ENCODE measurements at places on chromosomes 11 and 22.
A peak's percentile ranks its signal among the peaks of the same experiment; 100 is the strongest.

DNA sequence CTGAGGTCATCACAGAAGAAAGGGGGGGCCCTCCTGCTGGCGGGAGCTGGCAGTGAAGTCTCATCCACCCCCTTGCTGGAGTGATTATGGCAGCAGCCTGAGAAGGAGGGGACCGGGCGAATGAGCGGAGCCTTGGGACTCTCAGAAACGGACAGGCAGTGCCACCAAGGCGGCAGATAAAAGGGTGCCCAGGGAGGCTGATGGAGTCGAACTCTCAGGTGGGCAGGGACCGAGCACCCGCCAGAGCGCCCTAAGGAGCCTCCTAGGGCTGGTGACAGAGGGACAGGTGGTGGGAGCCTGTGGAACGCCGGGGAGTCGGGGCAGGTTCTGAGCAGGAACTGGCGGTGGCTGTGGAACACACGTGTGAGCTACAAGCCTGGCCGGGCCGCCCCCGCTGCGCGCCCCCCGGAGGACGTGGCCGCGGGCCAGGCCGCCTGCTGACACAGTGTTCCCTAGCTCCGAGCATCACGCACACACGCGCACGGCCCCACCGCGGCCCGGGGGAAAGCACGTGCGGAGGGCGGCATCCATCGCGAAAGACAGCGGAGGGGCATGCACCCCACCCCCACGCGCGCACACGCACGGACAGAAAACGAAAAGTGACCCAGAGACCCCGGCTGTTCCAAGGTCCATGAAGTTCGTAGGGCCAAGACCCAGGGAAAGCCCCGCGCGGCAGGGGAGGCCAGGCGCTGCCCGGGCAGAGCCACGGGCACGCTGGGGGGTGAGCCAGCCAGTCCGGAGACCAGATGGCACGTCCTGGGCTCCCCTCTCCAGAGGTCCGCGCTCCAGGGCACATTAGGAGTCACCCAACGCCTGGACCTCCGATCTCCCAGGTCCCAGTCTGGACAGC, 1.0 kb downstream of the VWCE start:
- peaks cover 16% of the 10 kb centered on the region for H3K36me3 ChIP-seq
- H3K4me1 ChIP-seq = peaks cover 36% of the 10 kb centered on the region
- peak overlapping the region; percentile 70 for H3K4me3 ChIP-seq
- peak; percentile 20 for DNase-seq
- peak overlapping the region; percentile 37 for H3K27ac ChIP-seq

GRCh38 chr11:69588270-69588669, 52.7 kb upstream of the CCND1 start:
- no peak overlapping the region for H3K27ac ChIP-seq
- no peaks in the 10 kb centered on the region for H3K36me3 ChIP-seq
- H3K4me1 ChIP-seq = no peaks in the 10 kb centered on the region

DNA sequence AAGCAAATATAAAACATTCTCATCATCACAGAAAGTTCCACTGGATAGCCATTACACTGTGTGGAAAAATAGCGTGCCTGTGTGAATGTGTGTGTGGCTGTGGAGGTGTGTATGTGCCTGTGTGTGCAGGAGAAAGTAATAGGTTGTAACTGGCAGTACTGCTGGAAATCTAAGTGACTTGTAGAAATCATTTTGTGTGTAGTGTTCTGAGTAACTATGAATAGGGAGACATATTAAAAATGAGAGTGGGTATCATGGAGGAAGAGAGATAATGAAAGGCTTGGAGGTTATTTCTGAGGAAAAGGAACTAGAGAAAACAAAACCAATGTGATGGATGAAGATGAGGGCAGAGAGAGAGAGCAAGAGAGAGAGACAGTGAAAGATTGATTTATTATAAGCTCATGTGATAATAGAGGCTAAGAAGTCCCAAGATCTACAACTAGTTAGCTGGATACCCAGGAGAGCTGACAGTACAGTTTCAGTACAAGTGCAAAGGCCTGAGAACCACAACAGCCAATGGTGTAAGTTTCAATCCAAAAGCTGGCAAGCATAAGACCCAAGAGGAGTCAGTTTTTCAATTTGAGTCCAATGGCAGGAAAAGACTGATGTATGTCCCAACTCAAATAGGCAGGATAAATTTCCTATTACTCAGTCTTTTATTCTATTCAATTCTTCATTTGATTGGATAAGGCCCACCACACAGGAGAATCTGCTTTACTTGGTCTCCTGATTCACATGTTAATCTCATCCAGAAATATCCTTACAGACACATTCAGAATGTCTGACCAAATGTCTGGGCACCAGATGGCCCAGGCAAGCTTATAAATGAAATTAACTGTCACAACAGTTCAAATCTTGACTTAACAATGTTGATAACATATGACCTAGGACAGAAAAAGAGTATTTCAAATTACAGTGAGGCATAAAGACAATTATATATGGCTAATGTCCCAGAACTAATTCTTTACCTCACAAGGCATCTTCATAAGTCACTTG, 14.9 kb downstream of the KBTBD3 start:
- no peak overlapping the region for H3K4me3 ChIP-seq
- H3K36me3 ChIP-seq = peaks cover 17% of the 10 kb centered on the region
- H3K4me1 ChIP-seq = peaks cover 14% of the 10 kb centered on the region
- H3K27ac ChIP-seq = peak overlapping the region; percentile 10
- DNase-seq = no peak

DNA sequence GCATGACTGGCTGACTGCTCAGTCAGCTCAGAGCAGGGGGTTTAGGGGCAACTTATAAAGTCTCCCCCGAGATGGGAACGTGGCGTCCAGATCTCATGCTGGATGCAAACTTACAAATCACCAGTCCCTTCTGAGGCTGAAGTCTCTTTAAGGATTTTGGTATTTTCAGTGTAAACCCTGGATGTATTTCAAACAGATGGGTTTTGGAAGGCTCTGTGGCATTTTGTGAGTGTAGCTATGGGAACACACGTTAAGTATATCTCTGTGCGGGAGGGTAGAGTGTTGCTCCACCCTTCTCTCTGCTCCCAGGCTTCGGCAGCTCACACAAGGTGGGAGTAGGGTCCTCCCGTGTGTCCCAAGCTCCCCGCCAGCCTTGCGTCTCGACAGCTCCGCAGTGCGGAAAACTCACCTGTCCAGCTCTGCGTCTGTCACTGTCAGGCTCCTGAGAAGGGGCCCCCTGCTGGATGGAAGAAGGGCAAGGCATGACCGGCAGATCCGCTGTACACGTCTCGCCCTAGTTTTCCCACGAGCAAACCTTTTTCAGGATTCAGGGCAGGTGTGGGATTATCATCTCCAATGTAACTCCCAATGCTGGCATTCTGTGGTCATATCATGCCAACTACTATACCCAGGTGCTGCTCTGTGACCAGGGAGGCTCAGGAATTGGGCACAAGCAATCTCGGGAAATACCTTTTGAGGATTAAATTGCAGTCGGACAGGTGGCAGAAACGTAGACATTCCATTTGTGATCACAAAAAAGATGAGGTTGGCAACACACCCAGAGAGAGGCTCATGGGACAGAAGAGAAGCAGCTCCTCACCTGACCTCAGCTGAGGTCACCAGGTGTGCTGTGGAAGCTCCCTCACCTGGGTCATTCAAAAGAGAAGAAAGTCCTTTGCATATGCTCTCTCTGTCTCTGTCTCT, 313.9 kb upstream of the B3GAT1 start:
- H3K27me3 ChIP-seq = peaks cover 3% of the 10 kb centered on the region
- no peak overlapping the region for H3K27ac ChIP-seq
- no peaks in the 10 kb centered on the region for H3K4me1 ChIP-seq

- no peak overlapping the region for H3K4me3 ChIP-seq
- H3K27ac ChIP-seq = no peak overlapping the region
- no peak for DNase-seq
- no peaks in the 10 kb centered on the region for H3K27me3 ChIP-seq
- no peaks in the 10 kb centered on the region for H3K4me1 ChIP-seq
These were observed 26.6 kb downstream of the RELT start for GRCh38 chr11:73402834-73403185.

DNA sequence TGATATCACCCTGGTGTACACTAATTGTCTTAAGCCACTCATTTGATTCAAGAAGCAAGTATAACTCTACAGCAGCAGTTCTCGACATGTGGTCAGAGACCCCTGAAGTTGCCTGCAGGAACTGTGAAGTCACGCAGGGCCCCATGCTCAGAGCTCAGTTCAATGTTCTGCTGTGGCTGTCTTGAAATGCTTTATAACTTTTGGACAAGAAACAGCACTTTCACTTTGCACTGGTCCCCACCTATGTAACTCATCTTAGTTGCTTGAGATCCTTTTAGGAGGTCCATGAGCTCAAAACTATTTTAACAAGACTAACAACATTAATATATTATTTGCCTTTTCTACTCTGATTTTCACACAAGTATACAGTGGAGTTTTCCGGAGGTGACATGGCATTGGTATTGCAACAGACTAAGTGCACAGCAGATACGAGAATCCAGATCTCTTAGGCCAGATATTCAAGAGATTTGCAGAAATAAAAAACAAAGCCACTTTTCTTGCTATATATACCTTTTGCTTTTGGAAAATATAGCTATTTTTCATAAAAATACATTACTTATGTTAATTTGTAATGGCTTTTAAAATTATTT, 64.8 kb downstream of the PRR5L start:
- H3K4me3 ChIP-seq = peak overlapping the region; percentile 43
- peaks cover 69% of the 10 kb centered on the region for H3K4me1 ChIP-seq
- H3K27ac ChIP-seq = peak overlapping the region; percentile 76
- no peak for DNase-seq
- H3K36me3 ChIP-seq = no peaks in the 10 kb centered on the region
- peaks cover 25% of the 10 kb centered on the region for H3K27me3 ChIP-seq

- H3K27ac ChIP-seq = no peak overlapping the region
- H3K36me3 ChIP-seq = no peaks in the 10 kb centered on the region
- no peak overlapping the region for H3K4me3 ChIP-seq
- H3K27me3 ChIP-seq = no peaks in the 10 kb centered on the region
- no peak for DNase-seq
- H3K4me1 ChIP-seq = peaks cover 12% of the 10 kb centered on the region
These were observed 1.4 kb upstream of the MOB2 start for GRCh38 chr11:1487851-1488574.

- DNase-seq = no peak
- H3K4me3 ChIP-seq = no peak overlapping the region
- no peak overlapping the region for H3K27ac ChIP-seq
These were observed 217.9 kb downstream of the DSCAML1 start for GRCh38 chr11:117579161-117579560.

- peaks cover 58% of the 10 kb centered on the region for H3K36me3 ChIP-seq
- no peak overlapping the region for H3K27ac ChIP-seq
- no peaks in the 10 kb centered on the region for H3K27me3 ChIP-seq
- H3K4me1 ChIP-seq = peaks cover 6% of the 10 kb centered on the region
- DNase-seq = no peak
These were observed 18.2 kb downstream of the SBF1 start for GRCh38 chr22:50456466-50457234.

- H3K4me1 ChIP-seq = no peaks in the 10 kb centered on the region
- no peak for DNase-seq
- peaks cover 50% of the 10 kb centered on the region for H3K36me3 ChIP-seq
- no peaks in the 10 kb centered on the region for H3K27me3 ChIP-seq
- H3K4me3 ChIP-seq = no peak overlapping the region
- H3K27ac ChIP-seq = no peak overlapping the region
These were observed 22.5 kb upstream of the KRTAP5-7 start for GRCh38 chr11:71504531-71504930.

GRCh38 chr11:76510060-76511047, 65.5 kb downstream of the EMSY start:
- H3K36me3 ChIP-seq = peaks cover 5% of the 10 kb centered on the region
- no peaks in the 10 kb centered on the region for H3K27me3 ChIP-seq
- no peak overlapping the region for H3K4me3 ChIP-seq
- no peak for DNase-seq
- H3K27ac ChIP-seq = no peak overlapping the region

GRCh38 chr22:34045311-34045710, 125.0 kb upstream of the LARGE1 start:
- no peak overlapping the region for H3K27ac ChIP-seq
- no peaks in the 10 kb centered on the region for H3K4me1 ChIP-seq
- no peaks in the 10 kb centered on the region for H3K27me3 ChIP-seq
- H3K36me3 ChIP-seq = no peaks in the 10 kb centered on the region
- DNase-seq = no peak
- no peak overlapping the region for H3K4me3 ChIP-seq

DNA sequence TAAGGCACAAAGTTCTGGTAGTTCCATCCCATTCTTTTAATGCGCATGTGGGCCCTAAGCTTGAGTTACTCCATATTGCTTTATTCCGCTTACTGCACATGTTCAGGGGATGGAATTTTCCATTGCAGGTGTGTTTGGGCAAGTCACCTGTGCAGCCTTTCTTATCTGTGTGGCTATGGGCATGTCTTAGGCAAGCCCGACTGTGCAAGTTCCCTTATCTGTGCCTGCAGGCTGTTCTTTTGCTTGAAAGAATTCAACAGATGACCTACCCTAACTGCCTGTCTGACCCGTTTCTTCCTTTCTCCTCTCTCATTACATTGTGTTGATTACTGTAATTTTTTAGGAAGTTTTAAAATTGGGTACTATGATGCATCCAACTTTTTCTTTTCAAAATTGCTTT, 363.6 kb downstream of the TTC28 start:
- H3K36me3 ChIP-seq = no peaks in the 10 kb centered on the region
- H3K27ac ChIP-seq = no peak overlapping the region

DNA sequence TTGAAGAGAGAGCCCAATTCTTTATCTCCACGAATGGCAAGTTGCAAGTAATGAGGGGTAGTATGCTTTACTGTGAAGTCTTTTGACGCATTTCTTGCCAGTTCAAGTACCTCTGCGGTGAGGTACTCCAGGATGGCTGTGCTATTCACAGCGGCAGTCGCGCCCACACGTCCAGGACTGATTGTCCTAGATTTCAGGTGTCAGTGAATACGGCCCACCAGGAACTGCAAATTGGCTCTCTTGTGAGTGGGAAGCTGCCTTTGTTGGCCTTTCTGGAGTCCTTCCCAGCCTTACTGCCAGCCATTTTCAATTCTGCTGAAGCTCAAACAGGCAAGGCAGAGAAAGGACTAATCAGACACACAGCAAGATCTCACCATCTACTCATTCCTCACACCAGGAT, 8.5 kb downstream of the PPFIA1 start:
- no peaks in the 10 kb centered on the region for H3K27me3 ChIP-seq
- no peak overlapping the region for H3K27ac ChIP-seq

DNA sequence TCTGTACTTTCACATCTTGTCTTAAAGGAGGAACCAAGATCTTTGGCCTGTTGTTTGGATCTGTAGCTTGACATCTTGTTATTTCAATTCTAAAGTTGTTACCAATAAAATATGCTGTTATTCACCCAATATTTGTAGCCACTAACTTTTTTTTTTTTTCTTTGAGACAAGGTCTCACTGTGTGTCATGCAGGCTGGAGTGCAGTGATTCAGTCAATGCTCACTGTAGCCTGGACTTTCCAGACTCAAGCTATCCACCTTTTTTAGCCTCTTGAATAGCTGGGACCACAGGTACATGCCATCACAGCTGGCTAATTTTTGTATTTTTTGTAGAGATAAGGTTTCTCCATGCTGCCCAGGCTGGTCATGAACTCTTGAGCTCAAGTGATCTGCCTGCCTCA, 769.4 kb downstream of the DLG2 start:
- H3K36me3 ChIP-seq = no peaks in the 10 kb centered on the region
- H3K4me1 ChIP-seq = no peaks in the 10 kb centered on the region

- H3K36me3 ChIP-seq = peaks cover 7% of the 10 kb centered on the region
- no peak overlapping the region for H3K27ac ChIP-seq
- no peak overlapping the region for H3K4me3 ChIP-seq
- no peaks in the 10 kb centered on the region for H3K27me3 ChIP-seq
- no peak for DNase-seq
These were observed 8.9 kb upstream of the AQP11 start for GRCh38 chr11:77580712-77581337.

- peak; percentile 89 for DNase-seq
- peak overlapping the region; percentile 83 for H3K27ac ChIP-seq
- peaks cover 17% of the 10 kb centered on the region for H3K36me3 ChIP-seq
- H3K27me3 ChIP-seq = no peaks in the 10 kb centered on the region
- peak overlapping the region; percentile 45 for H3K4me3 ChIP-seq
- peaks cover 44% of the 10 kb centered on the region for H3K4me1 ChIP-seq
These were observed 8.2 kb upstream of the CCDC88B start for GRCh38 chr11:64331569-64332371.

Measured in activated CD4-positive, alpha-beta memory T cell treated with anti-CD3 and anti-CD28 coated beads, Interleukin-2, amount 10 ng/mL, durations not matched to agents 7 days and 5 days (primary cell).